Activated CD4-positive, CD25-positive, alpha-beta regulatory T cell treated with anti-CD3 and anti-CD28 coated beads, Interleukin-2, amount 50 U/mL, for 72 hours (primary cell): ENCODE measurements at places on chromosomes 1 and 21.

- peak; percentile 17 for DNase-seq
These were observed 107.7 kb upstream of the COL6A1 start for GRCh38 chr21:45873866-45874265.

DNA sequence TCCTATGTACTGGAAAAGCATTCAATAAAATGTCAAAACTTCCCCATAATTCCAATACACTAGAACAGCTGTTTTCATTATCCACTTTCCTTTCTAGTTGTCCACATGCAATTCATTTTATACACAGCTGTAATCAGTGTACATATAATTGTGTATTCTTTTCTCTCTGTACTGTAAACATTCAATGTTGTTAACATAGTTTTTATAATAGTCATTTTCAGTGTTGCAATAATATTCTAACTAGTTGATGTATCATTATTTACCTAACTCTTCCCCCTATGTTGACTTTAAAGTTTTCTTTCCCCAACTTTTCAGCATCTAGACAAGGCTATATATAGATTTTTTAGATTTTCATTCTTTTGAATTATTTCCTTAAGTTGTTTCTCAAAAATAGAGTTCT lies 44.4 kb downstream of the DIPK1A start:
- no peak for DNase-seq

GRCh38 chr1:221793439-221794078 lies 51.7 kb upstream of the DUSP10 start:
- no peak for DNase-seq

DNA sequence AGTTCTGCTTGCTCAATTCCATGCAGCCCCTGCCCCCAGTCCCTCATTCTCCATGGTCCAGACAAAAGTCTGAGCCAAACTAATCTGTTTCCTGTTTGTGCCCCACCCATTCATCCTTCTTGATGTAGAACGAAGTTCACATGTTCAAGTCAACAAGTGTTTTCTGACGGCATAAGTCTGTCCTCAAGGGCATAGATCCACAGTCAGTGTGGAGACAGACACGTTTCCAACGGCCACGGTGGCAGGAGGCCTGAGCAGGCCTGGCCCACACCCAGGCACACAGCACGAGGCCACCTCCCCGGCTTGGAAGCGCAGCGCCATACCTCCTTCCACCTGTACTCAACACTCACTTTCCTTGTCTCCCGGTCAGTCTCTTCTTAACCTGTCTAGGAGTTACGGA lies 16.1 kb downstream of the ADORA1 start:
- no peak for DNase-seq

- DNase-seq, result no peak
These were observed 57.2 kb downstream of the TNN start for GRCh38 chr1:175124861-175125260.

DNA sequence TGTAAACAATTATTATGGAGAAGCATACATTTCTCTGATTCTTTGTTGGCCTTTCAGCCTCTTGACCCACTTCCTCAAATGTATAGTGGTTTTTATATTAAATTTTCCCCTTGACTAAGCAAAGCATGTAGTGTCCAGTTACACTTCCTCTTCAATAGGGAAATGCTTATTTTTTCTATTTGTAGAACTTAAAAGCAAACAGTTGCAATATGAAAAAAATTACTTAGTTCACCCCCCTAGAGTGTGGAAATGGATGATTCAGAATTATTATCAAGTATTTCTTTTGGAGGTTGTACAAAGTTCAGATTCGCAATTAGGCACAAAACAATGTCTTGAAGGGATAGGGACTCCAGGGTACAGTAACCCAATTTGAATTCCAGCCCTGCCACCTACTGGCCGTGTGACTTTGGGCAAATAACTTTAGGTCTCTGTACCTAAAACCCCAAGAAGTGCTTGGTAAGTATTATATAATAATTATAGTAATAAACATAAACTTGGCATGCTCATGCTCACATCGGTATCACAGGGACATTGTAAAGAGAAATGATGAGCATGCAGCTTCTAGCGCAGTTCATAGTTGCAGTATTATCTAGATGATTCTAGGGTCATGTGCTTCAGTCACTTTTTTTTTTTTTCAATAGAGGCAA lies 28.6 kb upstream of the IFNGR2 start:
- DNase-seq, result no peak

GRCh38 chr1:216193839-216194443 lies 229.3 kb downstream of the USH2A start:
- DNase-seq, result no peak

DNA sequence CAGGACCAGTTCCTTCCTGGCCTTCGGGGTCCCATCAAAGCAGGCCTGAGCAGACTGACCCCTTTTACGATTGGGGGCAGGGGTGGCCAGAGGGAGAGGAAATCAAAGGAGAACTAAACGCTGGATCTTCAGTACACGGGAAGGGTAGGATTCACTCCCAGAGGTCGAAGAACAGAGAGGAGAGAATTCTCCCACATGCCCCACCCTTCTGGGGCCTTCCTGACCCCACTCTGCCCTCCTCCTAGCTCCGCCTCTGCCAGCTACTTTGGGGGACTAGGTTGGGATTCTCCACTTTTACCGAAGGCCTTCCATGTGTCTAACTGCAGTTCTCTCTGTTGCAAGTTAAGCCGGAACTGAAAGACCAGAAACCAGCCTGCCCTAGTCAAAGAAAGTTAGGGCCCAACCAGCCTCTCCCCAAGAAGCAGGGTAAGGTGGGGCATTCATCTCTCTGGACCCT lies 654 bp upstream of the ARHGEF2 start:
- DNase-seq, result no peak

- DNase-seq, result peak; percentile 1
These were observed 59.3 kb downstream of the TOR1AIP2 start for GRCh38 chr1:179818260-179818659.

- DNase-seq, result no peak
These were observed 107.4 kb downstream of the LYST start for GRCh38 chr1:235759336-235759735.

- no peak for DNase-seq
These were observed 68.4 kb downstream of the LUZP1 start for GRCh38 chr1:23100074-23100748.
